ENCODE measurements at places on chromosomes 11 and 22.

- DNase-seq, result no peak
These were observed 16.3 kb downstream of the CTNND1 start for GRCh38 chr11:57777969-57778317.

GRCh38 chr11:12764187-12764914 lies 90.1 kb downstream of the TEAD1 start:
- no peak for DNase-seq

DNA sequence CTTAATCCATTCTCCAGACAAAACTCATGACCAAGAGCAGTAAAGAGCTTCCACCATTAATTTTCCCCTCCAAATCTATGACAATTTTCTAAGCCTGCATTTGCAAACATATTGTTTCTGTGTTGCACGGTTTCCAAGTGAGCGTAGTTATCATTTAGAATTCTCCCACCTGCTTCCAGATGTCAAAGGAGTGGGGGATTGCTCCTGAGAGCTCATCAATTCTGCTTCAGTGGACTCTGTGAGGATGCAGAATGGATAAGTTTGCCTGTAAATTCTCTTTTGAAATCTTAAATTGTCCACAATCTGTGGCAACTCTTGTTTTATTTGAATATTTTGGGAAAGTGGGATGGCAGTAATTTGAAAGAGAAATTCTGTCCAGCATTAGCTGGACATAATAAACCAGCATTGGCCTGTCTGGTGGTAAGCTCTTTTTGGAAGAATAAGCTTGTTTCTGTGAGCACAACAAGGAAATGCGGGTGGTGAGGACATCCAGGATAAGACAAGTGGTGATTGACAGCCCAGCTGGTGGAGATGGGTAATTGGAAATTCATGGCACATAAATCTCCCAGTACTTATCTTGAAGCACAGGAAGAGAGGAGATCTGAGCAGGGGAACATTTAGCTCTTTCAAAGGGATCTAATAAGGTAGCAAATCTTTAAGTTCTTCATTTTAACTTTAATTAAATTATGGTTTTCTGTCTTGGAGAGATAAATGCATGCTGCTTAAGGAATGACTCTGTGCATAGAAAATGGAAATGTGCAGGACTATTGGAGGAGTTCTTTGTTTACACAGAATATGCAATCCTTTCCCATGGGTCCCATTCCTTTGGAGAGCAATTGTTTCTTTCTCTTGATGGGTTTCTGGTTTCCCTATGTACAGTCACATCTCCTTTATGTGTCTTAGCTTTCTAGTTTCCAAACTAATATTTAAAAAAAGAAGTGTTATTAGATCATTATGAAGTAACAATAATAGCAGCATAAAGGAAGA lies 73.2 kb downstream of the FAT3 start:
- DNase-seq, result no peak

DNA sequence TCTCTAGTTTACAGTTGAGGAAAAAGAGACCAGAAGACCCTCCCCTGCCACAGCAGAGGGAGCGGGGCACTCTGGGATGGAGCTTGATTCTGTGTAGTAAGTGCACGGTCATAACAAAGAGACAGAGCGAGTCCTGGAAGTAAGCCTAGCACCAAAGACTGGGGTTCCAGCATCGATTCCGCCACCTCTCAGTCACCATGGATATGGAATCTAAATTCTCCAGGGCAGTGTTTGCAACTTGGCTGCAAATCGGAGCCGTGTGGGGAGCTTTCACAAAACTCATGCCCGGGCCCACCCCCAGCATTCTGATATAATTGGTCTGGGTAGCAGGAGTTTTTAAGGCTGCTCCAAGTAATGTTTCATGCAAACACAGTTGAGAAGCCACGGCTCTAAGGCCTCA lies 129.5 kb upstream of the OPCML start:
- DNase-seq, result no peak

DNA sequence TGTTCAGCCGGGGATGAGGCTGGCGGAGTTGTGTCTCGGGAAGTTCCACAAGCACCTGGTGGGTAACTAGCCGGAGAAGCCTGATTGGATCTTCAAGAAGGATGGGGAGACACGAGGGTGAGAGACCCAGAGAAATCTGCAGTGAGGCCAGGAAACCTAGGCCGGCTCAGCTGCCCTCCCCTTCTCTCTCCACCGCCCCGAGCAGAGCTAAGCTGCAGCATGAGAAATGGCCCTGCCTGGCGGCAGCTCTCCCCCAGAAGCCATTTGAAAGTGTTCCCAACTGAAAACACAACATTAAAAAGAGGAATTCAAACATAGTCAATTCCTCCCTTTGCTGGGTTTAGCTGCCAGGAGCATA lies 77.8 kb upstream of the SHISAL1 start:
- no peak for DNase-seq

- peak; percentile 13 for DNase-seq
These were observed 46.9 kb upstream of the PICALM start for GRCh38 chr11:86115542-86116385.

DNA sequence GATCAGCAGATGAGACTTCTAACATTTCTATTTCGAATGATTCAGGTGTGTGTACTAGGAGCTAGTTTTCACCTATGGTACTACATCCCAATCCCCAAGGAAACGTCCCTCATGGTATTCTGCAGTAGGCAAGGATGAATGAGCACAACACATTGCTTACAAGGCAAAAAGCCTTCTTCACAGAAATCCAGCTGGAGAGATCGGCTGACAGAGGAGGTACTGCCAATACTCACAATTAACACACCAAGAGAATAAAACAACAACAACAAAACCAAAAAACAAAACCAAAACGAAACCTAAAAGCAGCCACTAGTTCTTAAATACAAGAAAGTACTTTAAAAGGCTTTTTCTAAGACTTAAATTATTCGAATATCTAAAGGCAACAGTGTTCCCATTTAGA lies 101.4 kb downstream of the PICALM start:
- DNase-seq, result no peak

DNA sequence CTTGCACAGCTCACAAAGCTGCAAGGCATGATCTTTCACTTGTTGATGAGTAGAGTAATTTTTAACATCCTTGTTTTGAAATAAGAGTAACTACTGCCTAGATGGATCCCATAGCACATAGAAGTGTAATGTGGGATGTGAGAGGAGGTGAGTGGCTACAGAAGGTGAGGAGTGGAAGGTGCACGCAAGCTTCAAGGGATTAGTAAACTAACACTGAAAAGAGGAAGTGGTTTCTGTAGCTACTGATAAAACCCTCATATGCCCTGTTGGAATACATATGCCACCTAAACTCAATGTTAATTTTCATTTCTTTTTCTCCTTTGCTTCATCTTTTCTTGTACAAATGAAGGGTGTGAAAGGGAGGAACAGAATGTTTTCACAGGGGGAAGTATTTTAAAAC lies 22.0 kb upstream of the CTSC start:
- DNase-seq, result peak; percentile 26

DNA sequence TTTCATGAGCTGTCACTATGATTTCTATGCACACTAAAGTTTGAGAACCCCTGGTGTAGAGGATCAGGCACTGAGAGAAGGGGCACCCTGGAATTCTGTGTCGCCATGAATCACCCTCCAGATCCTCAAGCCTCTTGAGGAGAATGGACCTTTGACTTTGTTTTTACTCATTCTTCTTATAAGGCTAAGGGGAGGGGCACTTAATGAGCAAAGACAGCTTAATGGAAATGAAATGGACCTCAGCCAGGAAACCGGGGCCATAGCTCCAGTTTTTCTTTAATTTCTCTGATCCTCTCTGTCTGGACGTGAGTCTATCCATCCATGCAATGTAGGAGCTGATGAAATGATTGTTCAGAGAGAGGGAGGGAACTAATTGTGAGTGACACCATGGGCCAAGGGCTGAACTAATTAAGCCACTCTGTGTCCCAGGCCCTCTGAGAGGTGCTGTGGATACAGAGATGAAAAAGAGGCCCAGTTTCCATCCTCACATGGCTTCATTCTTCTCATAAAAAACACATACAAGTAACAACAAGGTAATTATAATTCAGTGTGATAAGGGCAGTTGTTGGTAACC lies 32.8 kb downstream of the OR2AT4 start:
- no peak for DNase-seq

DNA sequence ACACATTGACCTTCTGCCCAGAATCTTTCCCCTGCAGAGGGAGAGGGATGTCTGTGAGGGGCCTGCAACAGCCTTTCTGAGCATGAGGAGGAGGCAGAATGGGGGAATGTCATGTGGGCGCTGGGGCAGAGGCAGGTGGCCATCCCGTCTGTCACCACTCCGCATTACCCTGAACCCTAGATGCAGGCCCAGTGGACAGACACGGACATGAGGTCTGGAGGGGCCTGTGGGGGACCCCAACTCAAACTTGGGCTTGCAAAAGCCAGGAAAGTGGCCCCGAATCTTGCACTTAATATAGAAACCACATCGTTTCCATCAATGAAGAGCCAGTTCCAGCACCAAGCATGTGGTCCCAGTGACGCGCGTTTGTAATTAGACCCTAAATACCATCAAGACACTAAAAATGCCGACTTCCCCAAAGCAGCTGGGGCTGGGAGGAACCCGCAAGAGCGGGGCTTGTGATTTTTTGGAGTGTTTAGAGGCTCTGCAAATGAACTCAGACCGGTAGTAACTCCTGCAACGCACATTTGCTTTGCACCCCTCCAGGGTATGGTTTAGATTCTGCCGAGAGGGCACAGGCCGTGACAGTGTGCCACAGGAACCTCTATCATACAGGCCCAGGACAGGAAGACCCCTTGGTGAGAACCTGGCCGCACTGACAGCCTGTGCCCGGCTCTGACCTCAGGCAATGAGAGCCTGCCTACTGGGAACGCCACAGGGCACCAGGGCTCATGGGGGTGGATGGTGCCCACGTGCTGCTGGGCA lies 109.3 kb downstream of the CTTN start:
- no peak for DNase-seq

GRCh38 chr11:60018058-60018457 lies 1.1 kb downstream of the OOSP4B start:
- DNase-seq, result no peak

DNA sequence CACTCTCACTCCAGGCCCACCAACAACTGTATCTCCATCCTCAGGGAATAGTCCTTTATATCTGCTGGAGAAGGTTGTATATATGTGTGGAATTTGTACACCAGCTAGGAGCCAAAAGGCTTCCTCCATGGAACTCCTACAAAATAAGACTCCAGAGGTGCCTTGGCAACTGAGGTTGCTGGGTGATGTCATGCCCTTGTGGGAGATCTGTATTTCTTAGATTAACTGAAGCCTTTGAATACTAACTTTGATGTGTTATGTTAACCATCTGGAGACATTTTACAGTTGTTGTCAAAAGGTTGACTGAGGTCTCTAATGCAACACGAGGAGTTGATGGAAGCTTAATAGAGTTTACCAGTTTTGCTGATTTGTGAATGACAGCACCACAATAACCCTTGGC lies 139.5 kb upstream of the TTC12 start:
- no peak for DNase-seq

DNA sequence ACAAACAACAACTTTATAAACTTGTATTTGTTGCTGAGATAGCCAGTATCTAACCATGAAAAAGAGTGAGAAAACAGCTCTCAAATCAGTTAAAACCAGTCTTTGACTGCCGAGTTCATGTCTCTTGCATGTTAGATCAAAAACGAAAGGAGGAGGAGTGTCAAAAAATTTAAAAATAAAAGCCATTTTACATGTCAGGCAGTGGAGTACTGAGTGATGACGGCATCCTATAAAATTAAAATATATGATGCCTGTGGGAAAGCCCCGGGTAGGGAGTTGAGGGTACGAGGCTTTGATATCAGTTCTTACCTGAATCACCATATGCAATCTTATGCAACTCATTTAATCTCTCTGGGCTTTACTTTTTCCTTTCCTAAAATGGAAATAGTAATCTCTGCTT lies 117.3 kb downstream of the ETS1 start:
- no peak for DNase-seq

DNA sequence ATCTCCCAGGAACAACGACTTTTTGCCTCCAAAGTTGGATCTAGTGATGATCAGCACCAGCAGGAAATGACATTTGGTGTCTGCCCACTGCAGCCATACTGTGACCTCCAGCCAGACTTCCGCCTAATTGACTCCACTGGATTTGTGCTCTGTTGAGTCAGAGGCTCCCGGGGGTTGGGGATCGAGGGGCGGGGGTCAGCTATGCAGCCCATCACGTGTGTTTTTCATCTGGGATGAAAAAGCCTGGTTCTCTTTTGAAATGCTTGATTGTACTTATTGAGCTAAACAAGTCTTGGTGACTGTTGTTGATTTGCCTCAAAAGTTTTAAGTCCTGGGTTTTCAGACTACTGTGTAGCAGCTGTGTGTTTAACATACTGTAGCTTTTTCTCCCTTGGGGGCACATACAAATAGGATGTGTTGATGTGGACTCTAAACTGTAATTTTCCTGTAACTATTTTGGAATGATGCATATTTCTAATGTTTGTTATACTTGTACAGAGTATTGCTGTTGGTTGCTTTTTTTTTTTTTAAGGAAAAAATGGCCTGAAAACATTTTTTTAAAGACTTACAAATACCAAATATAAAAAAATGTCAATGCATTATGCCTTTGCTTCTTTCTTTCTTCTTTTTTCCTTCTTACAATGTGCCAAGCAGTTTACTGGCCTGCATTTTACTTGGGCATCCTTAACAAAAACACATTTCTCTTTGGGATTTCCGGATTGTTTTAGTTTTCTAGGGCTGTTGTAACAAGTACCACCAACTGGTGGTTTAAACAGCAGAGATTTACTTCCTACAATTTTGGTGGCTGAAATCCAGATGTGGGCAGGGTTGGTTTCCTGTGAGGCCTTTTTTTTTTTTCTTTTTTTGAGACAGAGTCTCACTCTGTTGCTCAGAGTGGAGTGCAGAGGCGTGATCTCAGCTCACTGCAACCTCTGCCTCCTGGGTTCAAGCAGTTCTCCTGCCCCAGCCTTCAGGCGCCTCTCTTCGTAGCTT lies 46.1 kb upstream of the OR4B1 start:
- DNase-seq, result peak; percentile 67

DNA sequence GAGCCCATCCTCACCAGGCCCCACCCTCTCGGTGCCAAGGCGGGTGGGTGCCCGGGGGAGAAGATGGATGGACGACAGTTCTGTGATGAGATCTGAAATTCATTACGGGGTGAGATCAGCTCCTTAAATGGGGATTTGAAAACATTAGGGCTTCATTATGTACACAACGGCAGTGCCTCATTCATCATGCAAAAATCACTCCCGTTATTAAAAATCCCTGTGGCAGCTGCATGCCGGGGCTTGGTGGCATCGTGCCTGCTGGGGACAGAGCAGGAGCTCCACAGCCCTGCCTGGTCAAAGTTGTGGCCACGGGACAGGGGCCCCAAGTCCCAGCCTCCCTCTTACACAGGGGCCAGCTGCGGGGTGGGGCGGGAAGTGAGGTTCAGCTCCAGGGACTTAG lies 20.2 kb downstream of the OTUB1 start:
- DNase-seq, result no peak

Data from suppressor macrophage treated with lipopolysaccharide for 1 hour (primary cell).